H9 (cell line): ENCODE measurements at places on chromosomes 4 and X. TPM values are rescaled to one million over a fixed set of nuclear protein-coding genes. Genes with fewer than 3 reads are reported as not detected.

GRCh38 chr4:67256388-67257043 lies 288.8 kb downstream of the CENPC start:
- DNase-seq, result no peak

DNA sequence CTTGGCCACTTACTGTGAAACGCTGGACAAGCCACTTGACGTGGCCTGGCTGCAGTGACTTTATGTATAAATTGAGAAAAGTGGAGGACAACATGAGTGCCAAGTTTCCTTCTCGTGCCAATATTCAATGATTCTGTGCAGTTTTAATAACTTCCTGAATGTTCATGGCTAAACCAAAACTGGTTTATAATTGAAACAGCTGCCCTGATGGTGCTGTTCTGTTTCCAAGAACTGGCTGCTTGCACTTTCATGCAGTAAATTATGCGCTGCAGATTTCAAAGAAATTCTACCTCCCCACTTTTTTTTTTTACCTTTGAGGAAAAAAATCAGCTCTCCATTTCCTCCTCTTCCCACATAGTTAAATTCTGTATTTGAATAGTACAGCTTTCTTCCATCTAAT lies 205.2 kb upstream of the CASK start:
- no peak for DNase-seq

- no peak for DNase-seq
Observed at GRCh38 chr4:56743550-56743949, 62.5 kb upstream of the HOPX start.

DNA sequence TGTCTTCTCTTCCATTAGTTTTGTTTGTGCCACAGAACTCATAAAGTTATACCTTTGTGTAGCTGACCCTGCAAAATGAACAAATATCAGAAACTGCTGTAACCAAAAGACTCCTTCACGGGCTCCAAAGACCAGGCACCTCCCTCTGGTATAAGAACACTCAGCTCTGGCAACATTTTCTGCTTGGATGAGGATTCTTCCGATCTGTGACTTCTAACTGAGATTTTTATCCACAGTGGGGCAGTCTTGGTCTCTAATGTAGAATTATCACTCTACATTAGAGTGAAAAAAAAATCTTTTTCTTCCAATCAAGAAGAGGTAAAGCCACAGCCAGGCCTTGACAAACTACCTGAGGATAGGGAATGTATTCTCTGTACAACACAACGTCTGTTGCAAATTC lies 38.5 kb upstream of the PRSS48 start:
- no peak for DNase-seq

DNA sequence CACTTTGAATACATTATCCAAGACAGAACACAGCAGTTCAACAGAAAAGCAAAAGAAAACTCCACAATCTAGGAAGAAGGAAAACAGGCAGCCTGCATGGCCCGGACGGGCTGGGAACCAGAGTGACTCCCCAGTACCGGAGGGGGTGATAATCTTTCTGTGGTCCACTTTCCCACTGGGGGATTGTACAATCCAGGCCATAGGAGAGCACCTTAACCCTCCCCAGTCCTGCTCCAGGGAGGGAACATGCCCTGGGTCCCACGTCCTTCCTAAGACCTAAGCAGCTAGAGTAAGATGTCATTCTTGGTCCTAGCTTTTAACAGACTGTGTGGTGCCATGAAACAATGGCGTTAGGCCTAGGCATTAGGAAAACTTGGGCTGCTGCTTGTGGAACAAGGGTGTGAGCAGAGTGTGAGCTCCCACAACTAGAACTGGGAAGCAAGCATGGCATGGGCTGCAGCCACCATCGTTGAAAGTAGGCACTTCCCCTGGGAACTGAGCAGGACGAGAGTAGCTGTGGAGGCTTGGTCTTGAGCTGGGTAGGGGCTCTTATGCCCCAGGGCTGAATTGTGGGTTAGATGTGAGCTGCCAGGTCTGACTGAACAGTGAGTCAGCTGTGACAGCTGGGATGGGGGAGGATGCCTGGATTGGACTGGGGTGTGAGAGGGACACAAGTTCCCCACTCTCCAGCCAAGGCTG lies 42.4 kb downstream of the NAT8L start:
- no peak for DNase-seq

- no peak for DNase-seq
Observed at GRCh38 chr4:169566021-169566818, 46.2 kb downstream of the NEK1 start.

- no peak for DNase-seq
Observed at GRCh38 chr4:73606465-73606974, 13.7 kb downstream of the RASSF6 start.

DNA sequence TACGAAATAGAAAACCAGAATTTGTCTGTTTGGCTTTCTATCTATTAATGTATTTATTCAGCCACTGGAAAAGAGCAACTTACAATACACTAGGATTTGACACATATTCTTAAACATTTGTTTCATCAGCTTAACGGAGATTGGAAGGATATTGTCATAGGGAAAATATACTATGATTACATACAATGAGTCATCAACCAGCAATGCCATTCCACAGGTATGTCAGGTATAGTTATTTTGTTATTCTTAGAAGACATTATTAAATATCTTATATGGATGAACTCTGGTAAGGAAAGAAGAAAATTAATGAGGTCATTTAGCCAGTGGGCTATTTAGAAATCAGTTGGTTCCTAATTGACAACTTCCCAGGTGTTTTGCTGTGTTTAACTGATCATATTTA lies 926.6 kb downstream of the STIM2 start:
- no peak for DNase-seq

DNA sequence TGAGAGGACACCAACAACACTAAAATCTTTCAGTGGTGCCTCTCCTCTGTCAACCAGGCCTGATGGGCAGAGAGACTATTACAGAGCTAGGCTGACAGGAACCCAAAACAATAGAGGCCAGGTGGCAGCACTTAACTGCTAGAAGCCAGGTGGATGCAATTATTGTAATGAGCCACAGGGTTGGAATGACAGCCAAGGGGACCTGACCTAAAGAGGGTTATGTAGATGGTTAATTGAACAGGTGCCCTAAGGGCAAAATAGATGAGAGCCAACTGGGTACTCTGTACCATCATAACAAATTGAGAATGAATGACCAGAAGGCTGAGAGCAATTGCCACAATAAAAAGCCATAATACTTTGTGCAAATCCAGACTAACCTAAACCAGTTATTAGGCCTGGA lies 24.7 kb upstream of the FRAS1 start:
- peak; percentile 53 for DNase-seq

DNA sequence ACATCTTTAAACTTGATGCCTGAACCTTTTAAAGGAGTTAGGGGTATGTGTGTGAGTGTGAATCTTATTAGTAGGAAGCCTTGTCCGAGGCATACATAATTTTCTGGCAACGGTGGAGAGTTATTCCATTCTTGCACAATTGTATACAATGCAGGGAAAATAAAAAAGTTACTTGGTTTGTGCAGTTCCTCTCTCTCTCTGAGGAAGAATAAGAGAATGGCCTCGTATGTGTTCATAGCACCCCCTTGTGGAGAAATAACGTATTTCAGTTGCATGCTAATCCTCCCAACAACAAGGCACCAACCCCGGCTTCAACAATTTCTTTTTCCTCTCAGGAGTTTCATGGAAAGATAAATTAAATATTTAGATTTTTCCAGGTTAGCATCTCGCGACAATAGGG lies 33.7 kb upstream of the FGF13 start:
- no peak for DNase-seq

- no peak for DNase-seq
Observed at GRCh38 chr4:156547439-156547838, 424.2 kb downstream of the PDGFC start.

- DNase-seq, result no peak
Observed at GRCh38 chr4:84977396-84977795, 10.9 kb upstream of the WDFY3 start.

GRCh38 chr4:3705236-3705987 lies 60.8 kb upstream of the ADRA2C start:
- no peak for DNase-seq

DNA sequence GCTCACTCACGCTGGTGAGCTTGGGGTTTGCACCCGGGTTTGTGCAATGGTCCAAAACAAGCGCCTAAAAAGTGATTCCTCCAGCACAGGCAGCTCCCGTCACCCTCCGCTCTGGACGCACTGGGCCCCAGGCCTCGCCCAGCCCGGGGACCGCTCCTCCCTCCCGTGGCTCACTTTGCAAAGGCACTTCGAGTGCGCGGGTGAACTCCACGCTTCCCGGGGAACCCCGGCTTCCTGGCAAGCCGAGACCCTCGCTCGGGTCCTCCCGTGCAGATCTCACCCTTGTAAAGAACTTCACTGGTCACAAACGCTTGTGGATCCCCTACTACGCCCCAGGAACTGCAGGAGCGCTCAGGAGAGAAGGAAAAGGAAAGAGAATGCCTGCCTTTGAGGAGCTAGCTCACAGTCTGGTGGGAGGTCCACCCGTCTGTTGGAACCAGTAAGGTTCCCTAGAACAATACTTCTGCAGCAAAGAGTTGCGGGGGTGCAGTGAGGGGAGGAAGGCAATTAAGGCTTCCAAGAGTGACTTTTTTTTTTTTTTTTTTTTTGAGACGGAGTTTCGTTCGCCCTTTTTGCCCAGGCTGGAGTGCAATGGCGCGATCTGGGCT lies at the start of gene CTPS2:
Gene CTPS2, minus strand, starts transcription at position 122 of the 608 bp plus-strand sequence. CDS start 9,767 bp downstream, outside the sequence.
- DNase-seq, result peak; percentile 73

DNA sequence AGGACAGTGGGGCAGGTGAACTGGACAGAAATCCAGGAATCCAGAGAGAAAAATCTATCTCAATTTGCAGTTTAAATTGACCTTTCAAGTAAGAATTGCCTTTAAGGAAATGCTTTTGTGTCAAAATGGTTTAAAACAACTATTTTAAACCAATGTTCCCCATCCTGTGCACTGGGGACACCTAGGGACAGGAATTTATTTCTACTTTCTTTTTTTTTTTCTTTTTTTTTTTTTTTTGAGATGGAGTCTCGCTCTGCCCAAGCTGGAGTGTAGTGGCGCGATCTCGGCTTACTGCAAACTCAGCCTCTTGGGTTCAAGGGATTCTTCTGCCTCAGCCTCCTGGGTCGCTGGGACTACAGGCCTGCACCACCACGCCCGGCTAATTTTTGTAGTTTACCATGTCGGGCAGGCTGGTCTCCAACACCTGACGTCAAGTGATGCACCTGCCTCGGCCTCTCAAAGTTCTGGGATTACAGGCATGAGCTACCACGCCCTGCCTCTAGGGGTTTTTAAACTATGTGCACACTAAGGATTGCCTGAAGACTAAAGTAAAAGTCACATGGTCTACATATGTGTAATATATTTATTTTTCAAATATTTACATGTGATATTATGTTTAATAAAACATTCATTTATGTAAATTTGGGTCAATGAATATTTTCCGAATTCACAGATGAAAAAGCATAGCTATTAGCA lies 1213.4 kb downstream of the STIM2 start:
- peak; percentile 52 for DNase-seq

- peak; percentile 43 for DNase-seq
Observed at GRCh38 chr4:74933562-74934015, 673 bp downstream of the PARM1 start.

- no peak for DNase-seq
Observed at GRCh38 chr4:37392521-37393255, 148.1 kb downstream of the NWD2 start.

DNA sequence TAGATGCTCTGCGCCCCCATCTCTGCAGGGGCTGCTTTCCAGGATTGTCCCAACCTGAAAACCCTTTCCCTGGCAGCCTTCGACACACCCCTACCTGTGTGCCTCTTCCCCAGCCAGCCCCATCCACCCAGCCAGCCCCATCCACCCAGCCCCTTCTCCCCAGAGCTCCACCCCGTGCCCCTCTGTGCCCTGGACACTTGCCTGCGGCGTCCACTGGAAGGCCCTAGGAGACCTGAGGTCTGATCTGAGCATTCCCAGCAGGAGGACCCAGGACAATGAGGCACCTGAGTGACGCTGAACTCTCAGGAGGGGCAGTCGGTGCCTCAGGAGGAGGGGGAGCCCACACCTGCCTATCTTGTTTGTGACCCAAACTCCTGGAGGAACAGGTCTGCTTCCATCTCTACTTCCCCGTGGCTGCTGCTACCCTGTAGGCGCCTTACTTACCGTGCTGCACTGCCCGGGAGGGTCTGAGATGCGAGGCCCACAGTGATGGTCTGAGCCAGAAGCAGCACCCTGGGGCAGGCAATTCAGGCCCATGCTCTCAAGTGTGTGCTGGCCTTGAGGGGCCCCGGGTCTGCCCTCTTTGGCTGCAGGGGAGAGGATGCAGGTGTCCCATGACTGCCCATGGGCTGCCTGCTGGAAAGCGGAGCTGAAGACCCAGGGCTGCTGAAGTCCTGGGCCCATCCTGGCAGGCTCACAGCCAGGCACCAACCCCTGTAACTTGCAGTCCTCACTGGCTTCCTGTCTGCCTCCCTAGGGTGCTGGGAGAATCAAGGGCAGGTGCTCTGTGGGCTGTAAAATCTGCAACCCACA lies 4.9 kb downstream of the LRPAP1 start:
- DNase-seq, result peak; percentile 21

DNA sequence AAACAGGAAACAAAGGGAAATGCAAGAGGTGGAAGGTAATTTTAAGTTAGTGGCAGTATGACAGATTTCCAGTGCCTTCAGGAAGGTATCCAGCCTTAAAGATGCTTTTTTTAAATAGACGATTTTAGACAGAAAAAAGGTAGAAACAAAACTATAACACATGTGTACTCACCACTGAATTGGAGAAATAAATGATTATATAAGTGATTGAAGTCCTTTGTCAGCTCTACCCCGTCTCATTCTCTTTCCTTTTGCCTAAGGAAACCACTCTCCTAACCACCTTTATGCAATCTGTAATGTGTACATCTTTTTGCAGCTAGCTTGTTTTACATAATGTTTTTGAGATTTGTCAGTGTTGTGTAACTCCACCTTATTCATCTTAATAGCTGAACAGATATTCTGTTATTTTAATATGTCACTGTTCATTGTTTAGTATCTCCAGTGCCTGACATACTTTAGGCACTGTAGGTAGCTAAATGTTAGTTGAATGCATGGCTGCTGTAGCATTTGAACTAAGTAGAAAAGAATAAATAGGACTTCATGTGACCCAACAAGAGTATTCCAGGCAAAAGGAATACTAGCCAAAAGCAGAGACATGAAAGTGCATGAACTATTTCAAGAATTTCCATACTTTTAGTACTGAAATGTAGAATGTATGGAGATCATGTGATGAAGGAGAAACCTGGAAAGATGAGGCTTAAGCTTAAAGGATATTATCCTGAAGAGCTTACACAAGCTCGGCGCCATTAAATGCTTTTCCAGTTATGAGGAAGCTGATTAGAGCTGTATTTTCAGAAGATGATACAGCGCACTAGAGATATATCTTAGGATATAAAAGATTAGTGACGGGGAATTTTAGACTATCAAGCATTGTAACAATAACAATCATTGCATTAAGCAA lies 865 bp downstream of the FAM200B start:
- DNase-seq, result no peak

- DNase-seq, result no peak
Observed at GRCh38 chr4:142365391-142365790, 480.7 kb downstream of the INPP4B start.

- no peak for DNase-seq
Observed at GRCh38 chr4:15100994-15101695, 98.9 kb downstream of the CPEB2 start.

GRCh38 chr4:185833055-185833598 lies 21.1 kb upstream of the SORBS2 start:
- DNase-seq, result no peak

TMSB15A gene
- total RNA-seq, result 66.4 and 69.2 TPM in 2 replicates

CXCL1 gene
- total RNA-seq, result 0.20 TPM in 2 replicates

AMER1 gene
- total RNA-seq, result 5.5 and 6.2 TPM in 2 replicates

SLC16A2 gene
- 16.5 and 17.1 TPM in 2 replicates for total RNA-seq

PRICKLE3 gene
- total RNA-seq, result 9.7 and 12.2 TPM in 2 replicates

FAM53A gene
- total RNA-seq, result 2.3 and 2.4 TPM in 2 replicates

ADAM29 gene
- not detected in 2 replicates for total RNA-seq

LEF1 gene
- 2.5 and 3.4 TPM in 2 replicates for total RNA-seq

SLC6A14 gene
- total RNA-seq, result not detected in 2 replicates

BEX1 gene
- 48.1 and 51.7 TPM in 2 replicates for total RNA-seq

KLB gene
- total RNA-seq, result 0.07 TPM in 2 replicates

CSAG3 gene
- not detected in 2 replicates for total RNA-seq

P2RY10 gene
- total RNA-seq, result not detected in 2 replicates

IL13RA1 gene
- 13.4 and 14.4 TPM in 2 replicates for total RNA-seq
